ENCODE measurements at places on chromosomes 2 and 18.

GRCh38 chr2:47741101-47741500, 41.8 kb upstream of the MSH6 start:
- DNase-seq: no peak

- no peak for DNase-seq
Observed at GRCh38 chr2:3472966-3473365, 46.4 kb downstream of the ADI1 start.

DNA sequence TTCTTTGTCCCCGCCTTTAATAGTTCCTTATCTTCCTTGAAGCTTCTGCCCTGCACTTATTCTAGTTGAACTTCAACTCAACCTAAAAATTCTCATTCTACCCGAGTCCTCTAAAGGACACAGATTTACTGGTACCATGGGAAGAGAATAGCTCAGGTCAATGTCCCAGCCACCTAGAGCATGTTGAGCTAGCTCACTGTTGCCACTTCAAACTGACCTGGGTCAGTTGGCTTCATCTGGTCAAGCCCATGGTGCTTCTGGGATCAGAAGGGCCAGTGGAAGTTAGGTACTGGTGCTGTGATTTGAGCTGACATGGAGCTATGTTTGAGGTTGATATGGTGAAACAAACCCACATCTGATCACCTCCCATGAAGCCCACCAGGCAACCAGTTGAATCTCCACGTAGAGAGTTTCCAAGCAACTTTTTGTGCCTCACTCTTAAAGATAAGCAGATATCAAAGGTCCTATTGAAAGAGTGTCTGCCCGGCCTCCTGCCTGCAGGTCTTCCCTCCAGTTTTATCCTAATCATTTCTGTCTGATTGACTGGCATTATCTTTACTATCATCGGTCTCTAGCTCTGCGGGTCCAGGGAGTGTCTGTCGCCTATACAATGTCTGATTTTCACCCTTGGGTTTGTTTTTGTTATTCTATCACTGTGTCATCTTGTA, 17.2 kb downstream of the GREB1 start:
- DNase-seq: no peak

DNA sequence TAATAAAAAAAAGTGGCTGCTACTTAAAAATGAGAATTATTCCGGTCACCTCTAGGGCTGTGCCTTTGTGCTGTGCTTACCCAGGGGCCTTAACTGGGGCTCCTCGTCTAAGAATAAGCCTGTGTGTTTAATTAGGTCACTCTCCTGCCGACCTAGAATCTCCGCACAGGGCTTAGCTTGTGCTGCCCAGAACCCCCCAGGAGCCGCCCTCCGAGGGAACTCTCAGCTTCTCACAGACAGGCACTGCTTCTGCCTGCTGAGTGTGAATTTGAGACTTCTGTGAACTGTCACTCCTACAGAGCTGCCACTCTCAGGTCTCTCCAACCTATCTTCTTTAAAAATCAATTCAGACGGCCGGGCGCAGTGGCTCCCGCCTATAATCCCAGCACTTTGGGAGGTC, 11.9 kb upstream of the NT5DC4 start:
- DNase-seq: no peak

GRCh38 chr2:232681527-232681926, 15.6 kb upstream of the GIGYF2 start:
- no peak for DNase-seq

- no peak for DNase-seq
Observed at GRCh38 chr18:5058768-5059695, 138.0 kb downstream of the AKAIN1 start.

GRCh38 chr2:54041135-54041534, 70.3 kb upstream of the PSME4 start:
- no peak for DNase-seq

DNA sequence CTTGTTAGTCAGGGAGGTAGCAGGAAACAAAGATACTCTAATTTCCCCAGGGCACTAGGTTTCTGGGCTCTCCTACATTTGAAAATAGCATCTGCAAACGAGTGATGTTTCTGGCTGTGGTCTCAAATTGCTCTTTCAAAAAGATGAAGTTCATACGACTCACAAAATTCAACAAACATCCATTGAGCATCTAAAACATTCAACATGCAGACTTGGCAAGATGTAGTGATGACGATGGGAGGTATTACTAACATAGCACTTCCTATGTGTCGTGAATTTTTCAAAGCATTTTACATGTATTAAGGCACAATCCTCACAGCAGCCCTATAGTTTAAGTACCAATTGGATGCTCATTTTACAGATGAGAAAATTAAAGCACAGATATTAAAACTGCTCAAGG, 5.2 kb downstream of the CCBE1 start:
- DNase-seq: no peak

- no peak for DNase-seq
Observed at GRCh38 chr2:179558010-179558934, 293.6 kb upstream of the SESTD1 start.

Data from left renal cortex interstitium (tissue), 4 donors.